ENCODE measurements at places on chromosomes 16 and 17.

DNA sequence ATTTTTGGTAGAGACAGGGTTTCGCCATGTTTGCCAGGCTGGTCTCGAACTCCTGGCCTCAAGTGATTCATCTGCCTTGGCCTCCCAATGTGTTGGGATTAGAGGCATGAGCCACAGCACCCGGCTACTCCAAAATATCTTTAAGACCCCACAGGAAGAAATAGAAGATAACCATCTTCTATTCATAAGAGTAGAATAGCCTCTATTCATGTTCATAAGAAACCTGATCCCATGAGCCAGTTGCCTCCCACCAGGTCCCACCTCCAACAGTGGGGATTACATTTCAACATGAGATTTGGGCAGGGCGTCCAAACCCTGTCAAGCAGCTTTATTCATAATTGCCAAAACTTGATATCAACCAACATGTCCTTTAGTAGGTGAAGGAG lies 13.9 kb upstream of the TMC7 start:
- no peak for DNase-seq

- no peak for DNase-seq
Measured at GRCh38 chr16:30621765-30622164, 11.6 kb upstream of the ZNF689 start.

- DNase-seq, result no peak
Measured at GRCh38 chr17:4604111-4604644, 19.8 kb downstream of the SMTNL2 start.

DNA sequence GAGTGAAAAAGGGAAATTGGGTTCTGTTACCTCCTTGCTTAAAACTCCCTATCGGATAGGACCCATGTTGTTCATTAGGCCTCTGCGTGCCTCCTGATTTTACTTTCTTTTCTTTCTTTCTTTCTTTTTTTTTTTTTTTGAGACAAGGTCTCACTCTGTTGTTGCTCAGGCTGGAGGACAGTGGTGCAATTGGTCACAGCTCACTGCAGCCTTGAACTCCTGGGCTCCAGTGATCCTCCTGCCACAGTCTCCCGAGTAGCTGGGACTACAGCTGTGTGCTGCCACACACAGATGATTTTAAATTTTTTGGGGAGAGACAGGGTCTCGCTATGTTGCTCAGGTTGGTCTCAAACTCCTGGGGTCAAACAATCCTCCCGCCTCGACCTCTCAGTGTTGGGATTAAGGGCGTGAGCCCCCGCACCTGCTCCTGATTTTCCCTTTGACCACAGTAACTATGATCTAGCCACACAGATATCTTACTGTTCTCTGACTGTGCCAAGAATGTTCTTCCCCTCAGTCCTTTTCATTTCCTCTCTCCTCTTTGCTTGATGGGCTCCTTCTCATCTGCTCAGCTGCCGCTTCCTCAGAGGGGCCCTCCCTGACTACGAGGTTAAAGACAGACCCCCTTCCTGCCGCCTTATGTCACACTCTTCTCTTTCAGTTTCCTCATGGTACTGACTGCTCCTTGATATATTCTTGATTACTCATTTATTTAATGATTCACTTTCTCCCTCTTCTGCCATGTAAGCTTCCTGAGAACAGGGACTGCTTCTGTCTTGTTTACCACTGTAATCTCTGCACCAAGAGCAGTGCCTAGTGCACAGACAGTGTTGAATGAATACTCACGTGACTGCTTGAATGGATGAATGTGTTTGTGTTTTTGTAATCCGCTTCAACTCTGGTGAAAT lies 44.3 kb downstream of the LCMT1 start:
- DNase-seq, result no peak

GRCh38 chr16:82671741-82672140 lies 45.0 kb downstream of the CDH13 start:
- DNase-seq, result no peak

DNA sequence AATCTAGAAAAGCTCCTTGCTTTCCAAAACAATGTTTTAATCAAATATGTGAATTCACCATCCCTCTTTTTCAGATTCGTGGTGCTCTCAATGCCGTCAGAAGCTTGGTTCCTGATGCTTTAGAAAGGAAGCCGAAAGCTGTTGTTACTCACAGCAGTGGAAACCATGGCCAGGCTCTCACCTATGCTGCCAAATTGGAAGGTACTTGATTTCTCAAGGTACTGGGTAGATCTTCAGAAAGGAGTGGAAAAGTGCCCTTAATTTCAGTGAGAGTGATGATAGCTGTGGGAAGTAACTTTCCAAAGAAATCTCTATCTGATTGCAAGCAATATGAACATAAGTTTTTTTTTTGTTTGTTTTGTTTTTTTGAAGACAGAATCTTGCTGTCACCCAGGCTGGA lies 14.0 kb downstream of the SRR start:
- no peak for DNase-seq

GRCh38 chr17:18074566-18075272 lies 13.0 kb upstream of the DRG2 start:
- no peak for DNase-seq

GRCh38 chr16:46918905-46919792 lies 35.0 kb downstream of the GPT2 start:
- peak; percentile 86 for DNase-seq

GRCh38 chr16:6019490-6019991 lies 921.9 kb upstream of the EEF2KMT start:
- no peak for DNase-seq

GRCh38 chr17:34113089-34113488 lies 142.0 kb upstream of the CCL2 start:
- no peak for DNase-seq

DNA sequence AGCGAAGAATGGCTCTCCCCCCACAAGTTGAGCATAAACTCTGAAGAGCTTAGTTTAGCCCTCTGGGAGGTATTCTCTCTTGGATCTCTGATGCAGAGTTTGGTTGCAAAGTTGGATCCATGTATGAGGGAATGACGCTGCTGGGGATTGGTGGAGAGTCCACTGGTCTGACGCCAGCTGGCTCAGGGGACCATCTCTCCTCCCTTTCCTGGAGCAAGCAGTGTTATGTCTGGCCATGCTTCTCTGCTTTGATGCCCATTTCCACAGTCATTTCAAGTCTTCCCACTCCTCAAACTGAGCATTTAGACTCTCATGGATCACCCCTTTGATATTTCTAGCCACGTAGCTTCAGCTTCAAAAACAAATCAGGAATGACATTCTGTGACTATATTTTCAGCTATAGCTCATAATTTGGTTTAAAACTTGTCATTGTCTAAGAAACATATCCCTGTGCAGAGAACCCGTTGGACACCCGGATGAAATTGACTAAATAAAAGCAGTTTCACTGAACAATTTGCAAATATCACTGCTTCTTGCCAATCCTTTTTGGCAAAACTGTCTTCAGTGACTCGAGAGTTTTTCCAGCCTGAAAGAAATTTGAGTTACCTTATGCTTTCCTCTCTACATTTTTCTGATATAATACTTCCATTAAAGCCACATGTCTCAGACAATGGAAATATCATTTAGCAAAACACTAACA lies 193.4 kb upstream of the CDH11 start:
- no peak for DNase-seq

DNA sequence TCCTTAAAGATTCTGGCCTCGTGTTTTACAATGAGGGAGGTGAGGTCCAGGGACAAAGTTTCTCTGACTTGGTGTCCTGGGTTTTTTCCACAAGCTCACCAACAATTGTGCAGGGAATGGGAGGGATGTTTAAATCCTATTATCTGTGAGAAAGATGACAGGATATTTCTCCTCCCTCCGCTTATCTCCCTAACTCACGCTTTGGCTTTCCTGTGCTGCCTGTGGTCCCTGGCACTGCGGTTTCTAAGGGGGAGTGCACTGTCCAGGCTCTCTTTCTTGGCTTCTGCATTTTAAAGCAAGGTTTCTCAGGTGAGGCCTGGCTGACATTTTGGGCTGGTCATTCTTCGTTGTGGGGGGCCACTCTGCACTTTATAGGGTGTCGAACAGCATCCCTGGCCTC lies 16.4 kb downstream of the GGA3 start:
- no peak for DNase-seq

Data from GM10248 (cell line).